ENCODE measurements at places on chromosomes 5 and 9.

GRCh38 chr9:134858051-134858841, 22.4 kb upstream of the FCN2 start:
- no peak for DNase-seq

DNA sequence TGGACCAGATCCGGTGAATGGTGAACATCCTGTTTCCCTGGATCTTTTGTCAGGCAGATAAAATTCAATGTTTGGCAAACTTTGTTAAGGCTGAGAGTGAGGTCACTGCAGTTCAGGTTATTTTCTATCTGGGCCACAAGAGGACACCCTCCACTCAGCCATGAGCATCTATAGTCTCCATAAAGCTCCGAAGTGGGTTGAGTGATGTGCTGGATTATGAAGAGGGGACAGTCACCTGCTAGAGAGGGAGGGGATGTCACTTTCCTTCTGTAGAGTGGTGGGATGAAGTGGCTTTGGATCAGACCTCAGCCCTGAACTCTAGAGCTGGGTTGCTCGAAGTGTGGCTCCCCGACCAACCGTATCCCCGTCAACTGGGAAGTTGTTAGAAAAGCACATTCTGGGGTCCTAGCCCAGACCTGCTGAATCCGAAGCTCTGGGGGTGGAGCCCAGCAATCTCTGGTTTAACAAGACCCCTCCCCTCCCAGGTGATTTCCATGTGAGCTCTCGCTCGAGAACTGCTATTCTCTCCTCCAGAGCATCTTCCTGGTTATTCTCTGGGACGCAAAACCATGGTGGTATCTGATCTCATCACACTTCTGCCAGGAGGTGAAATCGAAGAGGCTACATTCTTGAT, 31.8 kb upstream of the FGF1 start:
- DNase-seq = no peak

DNA sequence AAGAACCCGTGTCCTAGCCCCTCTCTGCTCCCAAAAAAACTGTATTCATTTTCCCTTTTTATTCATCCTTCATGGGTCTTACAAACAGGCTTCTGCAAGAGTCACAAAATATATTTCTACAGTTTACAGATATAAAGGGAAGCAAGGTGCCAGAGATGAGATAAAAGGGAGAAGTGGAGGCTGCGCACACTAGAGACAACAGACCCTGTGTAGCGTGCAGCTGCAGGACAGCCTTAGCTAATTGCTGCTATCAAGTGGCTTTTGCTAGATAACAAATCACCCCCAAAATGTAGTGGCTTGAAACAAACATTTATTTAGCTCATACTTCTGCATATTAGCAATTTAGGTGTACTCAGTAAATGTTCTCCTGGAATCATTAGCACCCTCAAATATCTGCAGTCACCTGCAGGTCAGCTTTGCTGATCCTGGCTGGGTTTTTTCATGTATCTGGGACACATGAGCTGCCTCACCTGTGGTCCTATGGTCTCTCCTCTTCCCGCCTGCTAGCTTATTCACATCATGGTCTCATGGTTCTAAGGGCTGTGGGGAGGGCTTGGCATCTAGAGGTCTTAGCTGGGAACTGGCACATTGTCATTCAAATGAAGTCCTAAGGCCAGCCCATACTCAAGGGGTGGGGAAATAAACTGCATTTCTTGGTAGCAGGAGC, 29.4 kb downstream of the ARHGEF37 start:
- no peak for DNase-seq

DNA sequence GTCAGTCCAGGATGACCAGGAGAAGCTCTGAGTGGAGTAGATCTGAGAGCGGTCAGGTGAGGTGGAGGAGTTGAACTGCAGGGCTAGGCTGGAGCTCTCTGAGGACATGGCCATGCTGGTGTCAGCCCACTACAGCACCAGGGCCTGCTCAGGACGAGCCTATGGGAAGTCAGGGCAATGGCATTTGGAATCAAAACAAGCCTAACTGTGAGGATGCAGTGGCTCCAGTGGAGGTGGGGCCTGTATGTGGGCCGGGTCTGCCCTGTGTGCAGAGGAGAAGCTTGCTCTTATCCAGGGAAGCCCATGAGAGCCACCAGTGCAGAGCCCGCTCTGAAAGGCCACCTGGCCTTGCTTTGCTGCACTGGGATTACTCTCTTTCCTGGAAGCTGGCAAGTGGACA, 11.1 kb downstream of the CXCL14 start:
- DNase-seq = no peak

GRCh38 chr5:156330141-156330870, 3.3 kb downstream of the SGCD start:
- DNase-seq = no peak

- DNase-seq = no peak
Observed at GRCh38 chr5:145293716-145294115, 541.4 kb downstream of the PRELID2 start.

- no peak for DNase-seq
Observed at GRCh38 chr5:5678909-5679308, 256.4 kb downstream of the ICE1 start.

- DNase-seq = no peak
Observed at GRCh38 chr5:157978061-157978460, 119.1 kb upstream of the CLINT1 start.

DNA sequence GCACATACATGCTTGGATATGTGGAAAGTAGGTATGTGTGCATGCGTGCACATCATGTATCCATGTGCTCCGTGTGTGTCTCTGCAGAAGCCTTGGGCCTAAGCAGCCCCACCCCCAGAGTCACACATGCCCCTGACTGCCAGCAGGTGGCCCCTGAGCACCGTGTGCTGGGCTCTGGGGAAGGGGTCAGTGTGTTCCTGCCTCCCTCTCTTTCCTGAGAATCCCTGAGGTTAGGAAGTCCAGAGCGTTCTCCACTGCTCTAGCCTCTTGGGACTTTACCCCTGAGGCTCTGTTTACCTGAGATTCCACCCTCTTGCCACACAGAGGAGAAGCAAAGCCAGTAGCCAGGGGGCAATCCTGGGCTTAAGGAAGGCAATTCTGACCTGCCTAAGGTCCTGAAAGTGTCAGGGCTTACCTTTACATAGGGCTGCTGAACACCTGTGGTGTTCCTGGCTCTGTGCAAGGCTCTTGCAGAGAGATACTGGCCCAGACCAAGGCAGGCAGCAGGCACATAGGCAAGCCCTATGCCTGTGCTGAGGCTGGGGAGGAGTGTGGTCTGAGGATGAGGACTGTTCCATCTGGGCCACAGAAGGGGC, 207.3 kb downstream of the TMEM38B start:
- DNase-seq = peak; percentile 49

DNA sequence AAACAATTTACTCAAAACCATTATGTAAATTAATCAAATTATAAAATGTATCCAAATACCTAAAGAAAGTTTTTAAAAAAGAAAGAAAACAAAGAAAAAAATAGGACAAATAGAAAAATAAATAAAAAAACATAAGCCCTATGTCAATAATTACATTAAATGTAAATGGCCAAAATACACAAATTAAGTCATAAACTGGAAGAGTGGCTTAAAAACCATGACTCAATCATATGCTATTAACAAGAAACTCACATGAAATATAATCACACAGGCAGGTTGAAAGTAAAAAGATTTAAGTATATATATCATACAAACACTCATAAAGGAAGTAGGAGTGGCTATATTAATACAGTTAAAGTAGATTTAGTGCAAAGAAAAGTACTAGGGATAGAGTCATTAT, 95.3 kb downstream of the PRELID2 start:
- no peak for DNase-seq

- DNase-seq = no peak
Observed at GRCh38 chr5:56282951-56283350, 49.8 kb upstream of the ANKRD55 start.

GRCh38 chr9:643966-644365, 197.5 kb upstream of the DMRT1 start:
- DNase-seq = no peak

- no peak for DNase-seq
Observed at GRCh38 chr9:110954822-110955291, 83.4 kb downstream of the LPAR1 start.

DNA sequence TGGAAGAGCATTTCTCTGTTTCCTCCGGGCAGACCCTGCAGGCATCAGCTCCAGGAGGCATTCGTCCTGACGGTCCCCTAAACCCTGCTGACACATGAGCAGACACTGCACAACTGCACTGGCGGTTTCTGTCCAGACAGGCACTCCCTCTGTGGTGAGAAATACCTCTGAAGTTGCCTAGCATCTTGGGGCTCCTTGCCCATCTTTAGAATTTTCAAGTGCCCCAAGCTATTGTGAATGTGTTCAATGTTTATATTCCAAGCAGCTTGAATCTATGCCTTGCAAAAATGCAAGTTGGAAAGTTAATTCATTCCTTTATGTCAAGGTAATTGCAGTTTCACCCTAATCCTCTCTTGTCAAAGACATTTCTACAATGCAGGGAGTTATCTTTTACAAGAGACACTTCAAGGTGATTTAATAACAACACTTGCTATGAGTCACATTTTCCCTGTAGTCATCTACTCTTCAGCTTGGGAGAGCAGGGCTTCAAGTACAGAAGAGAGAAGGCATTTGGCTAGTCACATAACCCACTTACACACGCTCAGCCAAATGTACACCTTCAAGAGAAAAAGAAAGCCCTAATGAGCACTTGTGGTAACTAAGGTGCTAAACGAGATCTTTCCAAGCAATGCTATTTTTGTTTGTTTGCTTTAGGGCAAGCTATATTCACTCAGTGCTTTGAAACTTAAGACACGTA, 302.5 kb downstream of the MLLT3 start:
- DNase-seq = peak; percentile 73

DNA sequence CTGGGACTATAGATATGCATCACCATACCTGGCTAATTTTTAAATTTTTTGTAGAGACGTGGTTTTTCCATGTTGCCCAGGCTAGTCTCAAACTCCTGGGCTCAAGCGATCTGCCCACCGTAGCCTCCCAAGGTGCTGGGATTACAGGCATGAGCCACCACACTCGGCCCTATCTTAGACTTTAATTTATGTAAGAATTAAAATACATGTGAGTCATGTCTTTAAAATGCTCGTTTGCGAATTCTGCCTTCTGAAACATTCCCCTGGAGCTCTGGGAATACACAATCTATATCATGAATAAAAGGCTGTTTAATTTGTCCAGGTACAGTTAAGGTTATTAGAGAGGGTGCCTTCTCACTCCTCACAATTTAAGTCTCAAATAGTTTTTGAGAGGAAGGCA, 32.8 kb downstream of the RHOBTB3 start:
- DNase-seq = no peak

GRCh38 chr5:14806456-14806855, 65.1 kb downstream of the ANKH start:
- no peak for DNase-seq

- DNase-seq = no peak
Observed at GRCh38 chr5:40619421-40619820, 60.3 kb upstream of the PTGER4 start.

DNA sequence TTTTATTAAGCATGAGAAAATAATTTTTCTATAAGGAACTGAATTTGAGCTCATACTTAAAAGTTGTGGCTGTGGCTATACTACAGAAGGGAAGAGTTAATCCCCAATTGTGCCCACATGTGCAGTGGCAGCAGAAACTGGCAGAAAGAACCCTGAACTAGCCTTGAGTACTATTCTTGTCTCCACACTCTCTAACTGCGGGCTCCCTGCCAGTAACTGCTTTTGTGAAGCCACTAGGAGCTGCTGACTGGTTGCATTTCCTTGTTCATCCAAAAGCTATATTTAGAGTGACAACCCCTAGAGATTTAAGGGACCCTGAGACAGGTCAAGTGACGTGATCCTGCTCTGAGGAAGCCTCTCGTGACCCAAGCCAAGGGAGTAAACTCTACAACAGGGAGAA, 238.6 kb downstream of the ELAVL2 start:
- no peak for DNase-seq

GRCh38 chr5:119358901-119359603, 3.2 kb downstream of the TNFAIP8 start:
- no peak for DNase-seq

DNA sequence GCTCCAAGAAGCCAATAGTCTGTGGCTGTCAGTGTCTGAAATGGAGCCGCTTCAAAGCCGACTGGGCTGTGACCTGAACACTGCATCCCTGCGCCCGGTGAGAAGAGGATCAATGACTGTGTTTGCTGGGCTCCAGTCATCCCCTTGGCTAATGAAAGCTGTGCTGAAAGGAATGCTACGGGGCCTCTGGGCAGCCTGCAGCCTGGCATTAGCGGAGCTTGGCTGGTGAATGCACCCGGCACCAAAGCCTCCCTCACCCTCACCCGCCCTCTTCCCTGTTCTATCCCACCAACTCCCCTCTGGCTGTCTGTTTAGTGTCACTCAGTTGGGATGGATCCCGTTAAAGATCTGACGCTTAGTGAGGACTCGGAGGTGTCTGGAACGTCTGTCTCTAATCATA, 355.3 kb downstream of the BNC2 start:
- DNase-seq = no peak
